ENCODE measurements at places on chromosomes 1 and 21.
A peak's percentile ranks its signal among the peaks of the same experiment; 100 is the strongest.

DNA sequence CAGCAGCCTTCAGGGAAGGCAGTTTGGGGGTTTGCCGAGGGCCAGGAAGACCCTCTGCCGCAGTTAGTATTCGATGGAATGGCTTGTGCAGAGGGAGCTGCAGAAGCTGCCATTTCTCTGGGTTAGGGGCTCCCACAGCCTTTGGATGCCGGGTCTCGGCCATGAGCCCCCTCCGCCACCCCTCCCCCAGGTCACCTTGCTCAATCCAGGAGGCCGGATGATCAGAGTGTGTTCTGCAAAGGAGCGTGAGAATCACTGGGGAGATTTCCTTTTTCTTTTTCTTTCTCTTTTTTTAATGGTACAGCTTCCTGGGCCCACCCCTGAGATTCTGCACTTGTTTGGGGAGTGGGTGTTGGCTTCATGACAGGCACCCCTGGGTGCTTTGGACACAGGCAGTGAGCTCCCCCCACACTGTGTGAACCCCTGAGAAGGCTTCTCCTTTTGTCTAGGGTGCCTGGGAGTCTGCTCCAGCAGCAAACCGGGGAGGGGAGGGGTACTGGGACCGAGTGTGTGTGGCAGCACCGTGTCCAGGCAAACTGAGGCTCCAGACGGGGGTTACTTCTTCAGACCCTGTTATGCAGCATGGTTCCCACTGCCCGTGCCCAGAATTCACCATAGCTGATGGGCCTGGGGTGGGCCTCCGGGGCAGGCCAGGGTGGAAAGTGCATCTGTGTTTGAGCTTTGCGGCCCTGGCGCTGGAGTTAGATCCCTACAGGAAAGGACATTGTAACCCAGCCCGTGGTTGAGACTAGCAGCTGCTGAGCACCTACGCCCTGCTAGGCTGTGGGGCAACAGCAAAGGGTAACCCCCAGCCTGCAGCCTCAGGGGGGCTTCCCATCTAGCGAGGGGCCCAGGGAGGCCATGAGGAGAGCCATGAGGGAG is 18.5 kb downstream of the TNFRSF1B start:
- DNase-seq = no peak

DNA sequence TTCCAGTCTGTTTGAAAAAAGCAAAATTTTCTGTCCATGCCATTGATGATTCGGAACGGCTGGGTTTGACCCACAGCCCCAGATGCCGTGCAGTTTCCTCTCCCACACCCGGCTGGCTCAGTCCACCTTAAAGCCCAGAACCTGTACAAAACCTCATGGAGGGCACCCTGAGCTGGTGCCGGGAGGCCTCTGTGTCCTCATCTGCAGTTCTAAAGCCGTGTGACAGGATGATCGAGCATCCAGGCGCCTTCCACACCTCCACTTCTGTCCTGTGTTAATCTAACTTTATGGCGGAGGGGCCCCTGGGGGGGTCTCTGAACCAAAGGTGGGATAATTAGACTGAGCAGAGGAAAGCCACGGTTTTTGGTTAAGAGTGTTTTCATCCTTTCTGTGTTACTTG is 49.6 kb downstream of the SLC37A1 start:
- no peak for DNase-seq

- no peak for DNase-seq
Observed at GRCh38 chr1:197384471-197384870, 116.4 kb downstream of the CRB1 start.

GRCh38 chr1:198830412-198830811 is 191.6 kb downstream of the PTPRC start:
- DNase-seq = no peak

- peak; percentile 94 for DNase-seq
Observed at GRCh38 chr1:143720087-143721023, 251.4 kb downstream of the FAM72C start.

DNA sequence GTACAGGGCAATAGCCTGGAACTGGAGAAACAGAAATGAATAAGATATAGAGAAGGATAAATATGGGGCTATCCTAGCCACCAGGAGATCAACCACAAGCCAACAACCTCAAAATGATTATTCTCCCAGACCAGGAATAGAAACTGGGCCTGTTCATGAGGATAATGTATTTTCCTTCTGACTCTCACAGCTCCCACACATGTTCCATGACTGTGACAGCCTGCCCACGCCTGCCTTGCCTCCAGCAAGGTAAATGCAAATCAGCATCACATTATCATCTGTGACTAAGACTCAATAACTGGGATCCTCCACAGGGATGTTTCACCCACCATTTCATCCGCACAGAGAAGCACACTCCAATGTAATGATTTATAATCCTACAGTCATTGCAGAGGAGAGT is 3.3 kb downstream of the ENSA start:
- DNase-seq = no peak

- no peak for DNase-seq
Observed at GRCh38 chr1:22319608-22320007, 132.0 kb upstream of the ZBTB40 start.

DNA sequence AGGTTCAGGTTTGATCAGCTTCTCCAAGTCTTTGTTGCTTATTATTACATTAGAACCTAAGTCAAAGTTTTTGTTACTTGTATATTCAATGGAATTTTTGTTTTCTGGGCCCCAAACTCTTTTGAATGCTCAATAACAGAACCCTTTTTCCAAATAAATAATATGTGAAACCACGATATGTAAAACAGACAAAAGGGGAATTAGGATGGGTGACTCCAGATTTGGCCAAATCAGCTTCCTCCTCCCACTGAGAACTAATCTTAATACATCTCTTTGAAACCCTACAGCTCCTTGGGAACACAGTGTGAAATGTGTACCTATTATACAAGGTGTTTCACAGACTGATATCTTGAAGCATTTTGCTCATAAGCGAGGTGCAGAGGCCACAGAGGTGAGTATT is 67.0 kb upstream of the TNFSF18 start:
- no peak for DNase-seq

- DNase-seq = no peak
Observed at GRCh38 chr1:50251702-50252101, 143.0 kb downstream of the ELAVL4 start.

- no peak for DNase-seq
Observed at GRCh38 chr1:234435620-234436019, 43.4 kb downstream of the TARBP1 start.

- DNase-seq = no peak
Observed at GRCh38 chr1:81505831-81506230, 294.9 kb upstream of the ADGRL2 start.

DNA sequence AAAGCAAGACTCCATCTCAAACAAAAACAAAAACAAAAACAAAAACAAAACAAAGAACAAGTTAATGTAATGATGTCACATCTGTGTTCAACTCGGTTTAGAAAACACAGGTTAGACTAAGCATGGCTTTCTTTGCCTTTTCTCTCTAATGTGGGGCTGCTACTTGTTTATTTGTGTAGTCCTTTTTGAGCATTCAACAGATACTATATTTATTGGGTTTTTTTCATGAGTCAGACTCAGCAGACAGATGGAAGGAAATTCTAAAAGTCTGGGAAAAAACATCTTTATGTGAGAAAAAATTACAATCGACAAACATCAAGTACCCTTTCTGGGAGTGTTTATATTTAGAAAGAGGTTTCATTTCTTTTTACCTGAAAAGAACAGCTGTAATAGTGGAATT is 22.3 kb upstream of the OTUD3 start:
- no peak for DNase-seq

DNA sequence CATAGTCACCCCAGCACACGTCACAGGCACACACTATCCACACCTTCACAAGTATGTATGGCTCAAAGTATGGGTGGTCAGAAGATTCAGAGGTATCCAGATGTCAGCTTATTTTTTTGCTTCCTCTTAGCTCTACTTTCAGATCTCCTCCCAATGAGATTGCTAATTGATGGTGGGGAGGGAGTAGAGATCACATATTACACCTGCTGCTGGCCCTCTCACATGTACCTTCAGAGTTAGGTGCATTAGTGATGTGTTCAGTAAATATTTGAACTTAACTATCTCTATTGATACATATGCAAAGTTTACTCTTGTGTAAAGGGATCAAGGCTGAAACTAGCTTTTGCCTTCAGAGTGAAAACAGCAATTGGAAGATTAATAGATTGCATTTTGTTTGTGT is 262.6 kb downstream of the PCP4 start:
- no peak for DNase-seq

DNA sequence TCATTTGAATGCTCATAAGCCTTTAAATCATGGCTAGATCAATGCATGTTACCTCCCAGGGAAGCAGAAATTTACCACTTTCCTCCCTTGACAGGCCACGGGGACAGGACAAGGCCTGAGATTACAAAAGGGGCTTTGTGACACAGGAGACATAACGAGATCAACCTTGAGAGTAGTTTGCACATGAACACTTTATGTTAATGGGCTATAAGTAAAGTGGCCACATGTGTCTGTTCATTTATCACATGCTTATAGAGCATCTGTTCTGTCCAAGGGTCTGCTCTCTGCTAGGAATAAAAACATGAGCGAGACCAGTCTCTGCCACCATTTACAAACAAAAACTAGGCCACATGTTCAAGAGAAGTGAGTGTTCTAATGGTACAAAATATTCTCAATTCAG is 144.1 kb upstream of the C8B start:
- no peak for DNase-seq

DNA sequence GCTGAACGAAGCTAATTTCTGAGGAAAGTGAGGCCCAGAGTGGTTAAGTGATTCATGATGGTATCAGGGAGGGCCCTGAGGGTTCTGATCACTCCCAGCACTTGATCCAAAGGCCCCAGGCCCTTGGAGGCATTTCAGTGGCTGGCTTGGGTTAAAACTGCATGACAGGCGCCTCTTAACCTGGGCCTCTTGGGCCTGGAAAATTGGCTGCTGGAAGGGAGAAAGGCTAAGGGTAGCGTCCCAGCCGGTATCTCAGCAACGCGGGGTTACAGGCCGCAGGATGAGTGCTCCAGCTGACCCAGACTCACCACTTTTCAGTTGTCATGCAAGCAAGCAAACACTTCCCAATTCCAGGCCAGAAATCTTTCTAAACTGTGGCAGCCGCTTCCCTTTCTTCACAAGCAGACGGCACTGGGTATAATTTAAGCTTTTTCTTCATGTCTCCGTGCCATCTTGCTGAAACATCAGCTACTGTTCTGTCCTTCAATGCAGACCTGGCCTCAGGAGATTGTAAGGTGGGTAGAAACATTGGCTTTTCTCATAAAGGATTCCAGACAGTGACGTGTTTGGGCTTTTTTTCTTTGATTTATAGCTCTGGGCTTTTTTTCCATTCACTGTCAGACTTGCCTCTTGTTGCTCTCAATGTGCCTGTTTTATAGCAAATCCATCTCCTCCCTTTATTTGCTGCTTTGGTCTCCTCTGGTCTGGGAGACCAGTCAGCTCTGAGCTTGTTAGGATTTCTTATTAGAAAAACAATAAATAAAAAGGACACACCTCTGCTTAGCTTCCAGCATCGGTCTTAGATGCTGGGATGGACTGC is 229.1 kb downstream of the KCNJ6 start:
- no peak for DNase-seq

DNA sequence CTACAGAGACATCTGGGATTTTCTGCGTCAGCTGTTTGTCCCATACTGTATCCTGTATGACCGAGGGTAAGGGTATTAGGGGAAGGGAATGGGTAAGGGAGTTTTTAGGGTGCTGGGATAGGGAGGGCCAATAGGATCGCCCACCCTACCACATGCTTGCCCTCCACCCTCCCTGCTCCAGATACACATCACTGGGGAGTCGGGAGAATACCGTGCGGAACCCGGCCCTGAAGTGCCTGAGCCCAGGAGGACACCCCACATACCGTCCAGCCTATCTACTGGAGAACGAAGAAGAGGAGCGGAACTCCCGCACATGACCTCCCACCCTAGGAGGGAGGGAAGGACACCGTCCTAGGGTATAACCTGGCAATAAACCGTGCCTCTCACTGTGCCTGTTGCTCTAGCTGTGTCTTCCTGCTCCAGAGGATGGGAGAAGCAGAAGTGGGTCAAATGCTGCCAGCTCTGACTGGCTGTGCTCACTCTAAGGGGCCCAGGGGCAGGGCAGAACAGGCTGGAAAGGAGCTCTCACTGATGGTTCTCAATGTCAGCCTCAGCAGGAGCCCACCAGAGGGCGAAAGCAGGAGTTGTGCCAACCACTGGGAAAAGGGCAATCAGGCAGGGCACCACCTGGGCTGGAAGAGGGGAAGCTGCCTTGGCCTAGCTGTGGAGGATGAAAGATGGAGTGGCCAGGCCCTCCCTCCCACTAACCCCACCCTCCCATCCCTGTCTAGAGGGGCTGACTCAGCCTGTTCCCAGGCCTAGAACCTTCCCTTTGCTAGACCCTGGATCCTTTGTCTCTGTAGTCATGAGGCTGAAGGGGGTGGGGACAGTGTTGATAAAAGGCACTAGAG is 440 bp upstream of the LENEP start:
- no peak for DNase-seq

GRCh38 chr1:39776400-39776713 is 5.2 kb upstream of the OXCT2 start:
- DNase-seq = no peak

DNA sequence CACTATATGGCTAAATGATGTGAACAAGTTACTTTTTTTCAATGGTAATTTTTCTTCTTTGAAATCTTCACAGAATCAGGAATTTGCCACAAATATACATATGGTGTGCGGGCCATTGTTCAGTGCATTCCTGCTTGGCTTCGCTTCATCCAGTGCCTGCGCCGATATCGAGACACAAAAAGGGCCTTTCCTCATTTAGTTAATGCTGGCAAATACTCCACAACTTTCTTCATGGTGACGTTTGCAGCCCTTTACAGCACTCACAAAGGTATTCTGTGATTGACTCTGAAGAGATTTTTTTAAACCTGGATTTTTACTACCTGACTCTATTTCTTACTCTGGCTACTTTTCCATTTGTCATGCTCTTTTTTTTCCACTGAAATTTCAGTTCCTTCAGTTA is 76.2 kb upstream of the KIAA1614 start:
- no peak for DNase-seq

GRCh38 chr1:232130815-232131480 is 499.0 kb downstream of the SIPA1L2 start:
- no peak for DNase-seq

GRCh38 chr1:29650476-29650875 is 414.2 kb downstream of the PTPRU start:
- DNase-seq = no peak

- no peak for DNase-seq
Observed at GRCh38 chr21:45207839-45208626, 79.7 kb downstream of the POFUT2 start.

DNA sequence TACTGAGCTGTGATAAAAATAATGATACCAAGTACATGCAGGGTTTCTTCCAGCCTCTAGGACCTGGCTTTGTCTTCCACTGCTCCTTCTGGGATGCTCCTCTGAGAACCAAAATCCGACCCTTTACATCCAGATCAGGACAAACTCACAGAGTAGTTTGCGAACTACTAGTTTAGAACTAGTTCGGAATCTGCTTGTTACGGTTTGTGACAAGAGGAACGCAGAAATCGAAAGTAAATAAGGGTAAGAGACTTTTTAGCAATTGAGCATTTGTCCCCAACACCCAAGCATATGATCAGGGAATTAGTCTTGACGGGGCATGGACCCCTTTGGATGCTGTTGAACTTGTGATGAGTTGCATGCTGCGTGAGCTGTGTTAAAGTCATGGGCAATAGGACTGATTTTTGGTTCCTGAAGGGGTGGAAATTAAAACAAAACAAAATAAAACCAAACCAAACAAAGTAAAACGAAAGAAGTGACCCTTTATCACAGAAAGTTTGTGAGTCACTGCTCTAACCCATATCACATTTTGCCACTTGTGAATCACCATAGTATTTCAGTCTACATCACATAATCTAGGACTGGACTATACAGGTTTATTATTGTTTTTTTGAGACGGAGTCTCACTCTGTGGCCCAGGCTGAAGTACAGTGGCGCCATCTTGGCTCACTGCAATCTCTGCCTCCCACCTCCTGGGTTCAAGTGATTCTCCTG is 35.7 kb upstream of the ERRFI1 start:
- DNase-seq = no peak
